ENCODE measurements at places on chromosomes 13 and 19.

GRCh38 chr19:3655402-3656072 is 28.9 kb upstream of the CACTIN start:
- no peak for DNase-seq

GRCh38 chr19:39397360-39398296 is 6.5 kb downstream of the MED29 start:
- DNase-seq, result peak; percentile 87

DNA sequence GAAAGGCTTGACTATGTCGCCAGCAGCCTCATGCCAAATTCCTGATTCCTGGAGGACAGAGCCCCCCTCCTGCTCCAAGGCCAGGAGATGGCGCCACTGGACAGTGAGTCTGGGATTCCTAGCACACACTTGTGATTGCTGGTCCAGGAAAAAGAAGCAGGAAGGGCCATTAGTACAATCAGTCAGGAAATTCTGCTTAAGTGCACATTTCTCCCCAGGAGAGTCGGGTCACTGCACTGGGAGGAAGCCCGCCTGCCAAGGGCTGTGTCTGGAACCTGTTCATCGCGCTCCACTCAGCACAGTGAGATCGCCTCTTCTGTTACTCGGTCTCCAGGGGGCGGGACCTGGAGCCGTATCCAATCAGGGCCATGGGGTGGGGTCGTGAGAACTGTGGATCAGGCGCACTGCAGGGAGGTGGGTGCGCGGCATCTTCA is 65.1 kb downstream of the ZNF823 start:
- DNase-seq, result no peak

GRCh38 chr13:39451301-39451700 is 151.7 kb downstream of the LHFPL6 start:
- DNase-seq, result no peak

DNA sequence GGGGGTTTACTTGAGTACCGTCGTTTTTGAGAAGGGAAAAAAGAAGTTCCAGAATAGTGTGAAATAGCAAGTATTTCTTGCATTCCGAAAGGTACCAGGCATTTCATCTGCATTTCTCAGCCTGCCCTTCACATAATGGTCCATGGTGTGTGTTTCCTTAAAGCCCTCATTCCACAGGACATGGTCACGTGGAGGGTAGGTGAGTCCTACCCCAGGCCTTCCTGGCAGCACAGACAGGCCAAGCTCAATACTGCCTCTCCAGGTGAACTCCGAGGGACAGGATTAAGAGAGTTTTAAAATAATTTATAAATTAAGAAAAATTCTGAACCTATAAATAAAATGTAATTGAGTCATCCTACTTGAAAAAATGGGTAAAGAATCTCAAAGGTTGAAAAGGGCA is 64.7 kb downstream of the TNFRSF19 start:
- no peak for DNase-seq

DNA sequence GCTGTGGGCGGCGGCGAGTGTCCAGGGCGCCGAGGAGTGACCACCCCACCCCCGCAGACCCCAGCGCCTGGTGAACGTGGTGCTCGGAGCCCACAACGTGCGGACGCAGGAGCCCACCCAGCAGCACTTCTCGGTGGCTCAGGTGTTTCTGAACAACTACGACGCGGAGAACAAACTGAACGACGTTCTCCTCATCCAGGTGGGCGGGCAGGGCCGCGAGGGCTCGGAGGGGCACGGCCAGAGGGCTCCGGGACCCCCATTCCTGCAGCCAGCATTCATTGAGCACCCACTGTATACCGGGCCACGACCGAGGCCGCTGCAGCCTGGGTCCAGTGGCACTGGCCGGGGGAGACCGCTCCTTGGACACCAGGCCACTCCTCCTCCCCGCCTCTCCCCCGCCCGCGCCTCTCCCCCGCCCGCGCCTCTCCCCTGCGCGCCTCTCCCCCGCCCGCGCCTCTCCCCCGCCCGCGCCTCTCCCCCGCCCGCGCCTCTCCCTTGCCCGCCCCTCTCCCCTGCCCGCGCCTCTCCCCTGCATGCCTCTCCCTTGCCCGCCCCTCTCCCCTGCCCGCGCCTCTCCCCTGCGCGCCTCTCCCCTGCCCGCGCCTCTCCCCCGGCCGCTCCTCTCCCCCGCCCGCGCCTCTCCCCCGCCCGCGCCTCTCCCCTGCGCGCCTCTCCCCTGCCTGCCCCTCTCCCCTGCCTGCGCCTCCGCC is 3.2 kb downstream of the PRTN3 start:
- DNase-seq, result no peak

GRCh38 chr19:33469171-33470039 is 52.2 kb downstream of the PEPD start:
- DNase-seq, result no peak

DNA sequence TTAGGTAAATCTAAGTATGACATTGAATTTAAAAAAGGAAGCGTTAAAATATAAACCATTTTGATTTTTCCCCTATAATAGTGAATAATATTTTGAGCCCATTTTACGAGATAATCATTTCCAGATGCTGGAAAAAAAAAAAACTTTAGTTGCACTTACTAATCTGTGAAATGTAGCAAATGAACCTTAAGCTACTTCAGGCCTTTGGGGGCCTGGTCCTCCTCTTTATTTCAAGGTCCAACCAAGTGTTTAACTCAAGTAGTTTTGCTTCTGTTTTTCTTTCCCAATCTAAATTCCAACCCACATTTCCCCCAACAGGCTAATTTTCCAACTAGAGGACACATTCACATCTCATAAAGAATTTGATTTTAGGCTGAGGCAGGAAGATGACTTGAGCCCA is 101.2 kb downstream of the TNFRSF19 start:
- DNase-seq, result no peak

GRCh38 chr13:73894995-73895571 is 239.1 kb downstream of the KLF12 start:
- DNase-seq, result no peak

- DNase-seq, result no peak
Observed at GRCh38 chr13:41588899-41589298, 131.5 kb downstream of the RGCC start.

GRCh38 chr19:50537769-50538230 is 24.1 kb upstream of the ASPDH start:
- DNase-seq, result no peak

DNA sequence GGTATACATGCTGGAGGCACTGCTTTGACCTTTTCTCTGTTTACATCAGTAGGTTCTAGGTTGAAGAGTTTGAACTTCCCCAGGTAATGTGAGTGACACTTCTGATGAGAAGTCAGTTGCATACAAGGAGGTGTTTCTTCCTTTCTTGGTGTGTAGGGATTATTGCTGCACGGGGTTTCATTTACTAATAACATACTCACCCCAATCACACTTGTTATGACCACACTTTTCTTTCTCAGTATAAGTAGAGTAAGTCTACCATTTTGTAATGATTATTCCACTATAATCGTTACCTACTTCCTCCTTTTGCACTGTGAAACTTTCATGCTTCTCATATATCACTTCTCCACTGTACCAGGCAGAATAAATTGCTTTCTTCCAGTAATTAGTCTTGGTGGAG is 138.0 kb downstream of the TNFSF13B start:
- no peak for DNase-seq

GRCh38 chr13:61135583-61135982 is 280.1 kb downstream of the PCDH20 start:
- DNase-seq, result no peak

DNA sequence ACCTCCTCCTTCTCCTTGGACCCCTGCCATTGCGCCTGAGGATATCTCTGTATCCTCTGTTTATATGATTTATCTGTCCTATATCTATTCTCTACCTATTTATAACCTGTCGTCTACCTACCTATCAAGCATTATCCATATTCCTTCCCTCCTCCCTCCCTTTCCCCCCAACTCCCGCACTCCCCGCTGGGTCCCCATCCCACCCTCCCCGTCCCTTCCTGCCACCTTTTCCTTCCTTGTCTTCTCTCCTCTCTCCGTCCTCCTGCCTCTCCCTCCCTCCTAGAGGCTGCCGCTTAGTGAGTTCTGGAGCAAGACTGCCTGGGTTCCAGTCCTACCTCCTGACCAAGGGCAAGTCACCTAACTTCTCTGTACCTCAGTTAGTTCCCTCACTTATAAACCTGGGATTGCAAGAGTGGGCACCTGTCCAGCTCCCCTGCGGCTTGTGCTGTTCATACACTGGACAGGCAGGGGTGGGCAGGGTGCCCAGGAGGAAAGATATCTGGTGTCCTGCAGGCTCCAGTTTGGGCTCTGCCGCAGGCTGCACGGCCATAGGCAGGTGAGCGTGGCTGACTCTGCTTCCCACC is 16.1 kb downstream of the TTYH1 start:
- DNase-seq, result no peak

GRCh38 chr13:100040196-100040595 is 48.7 kb upstream of the PCCA start:
- DNase-seq, result no peak

DNA sequence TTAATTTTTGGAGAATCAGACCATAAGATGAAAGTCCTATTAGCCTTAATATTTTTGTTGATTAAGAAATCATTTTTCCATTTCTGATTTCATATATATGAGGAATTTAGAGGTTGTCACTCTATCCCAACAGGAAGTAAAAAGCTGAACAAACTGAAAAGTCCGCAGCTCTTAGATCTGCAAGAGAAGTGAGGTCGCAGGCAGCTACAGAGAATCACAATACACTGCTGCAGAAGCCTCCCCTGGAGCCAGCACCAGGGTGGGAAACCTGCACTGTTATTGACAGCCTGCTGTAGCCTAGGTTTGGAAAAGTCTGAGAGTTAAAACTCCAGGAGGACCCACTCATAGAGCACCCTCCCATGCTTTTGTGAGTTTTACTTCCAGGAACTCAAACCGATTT is 29.9 kb downstream of the TNFRSF19 start:
- DNase-seq, result no peak

GRCh38 chr13:43572656-43573360 is 214.0 kb downstream of the ENOX1 start:
- DNase-seq, result no peak

GRCh38 chr13:26606631-26607030 is 49.1 kb downstream of the WASF3 start:
- no peak for DNase-seq

DNA sequence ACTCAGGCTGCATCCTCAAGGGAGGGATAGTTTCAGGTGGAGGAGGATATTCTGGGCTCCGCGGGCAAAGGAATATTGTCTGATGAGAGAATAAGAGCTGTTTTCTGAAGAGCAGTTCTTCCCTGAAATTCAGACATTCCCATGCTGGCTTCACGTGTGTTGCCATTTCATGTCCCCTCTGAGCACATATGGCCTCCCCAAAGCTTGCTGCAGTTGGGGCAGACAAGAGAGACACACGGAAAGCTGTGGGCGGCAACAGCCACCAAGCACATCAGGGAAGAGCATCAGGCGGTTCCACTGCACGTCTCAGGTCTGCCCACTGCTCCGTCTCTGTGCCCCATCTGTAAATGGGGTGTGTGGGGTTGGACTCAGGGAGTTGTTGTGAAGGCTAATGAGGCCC is 247.5 kb upstream of the TSHZ3 start:
- DNase-seq, result no peak

DNA sequence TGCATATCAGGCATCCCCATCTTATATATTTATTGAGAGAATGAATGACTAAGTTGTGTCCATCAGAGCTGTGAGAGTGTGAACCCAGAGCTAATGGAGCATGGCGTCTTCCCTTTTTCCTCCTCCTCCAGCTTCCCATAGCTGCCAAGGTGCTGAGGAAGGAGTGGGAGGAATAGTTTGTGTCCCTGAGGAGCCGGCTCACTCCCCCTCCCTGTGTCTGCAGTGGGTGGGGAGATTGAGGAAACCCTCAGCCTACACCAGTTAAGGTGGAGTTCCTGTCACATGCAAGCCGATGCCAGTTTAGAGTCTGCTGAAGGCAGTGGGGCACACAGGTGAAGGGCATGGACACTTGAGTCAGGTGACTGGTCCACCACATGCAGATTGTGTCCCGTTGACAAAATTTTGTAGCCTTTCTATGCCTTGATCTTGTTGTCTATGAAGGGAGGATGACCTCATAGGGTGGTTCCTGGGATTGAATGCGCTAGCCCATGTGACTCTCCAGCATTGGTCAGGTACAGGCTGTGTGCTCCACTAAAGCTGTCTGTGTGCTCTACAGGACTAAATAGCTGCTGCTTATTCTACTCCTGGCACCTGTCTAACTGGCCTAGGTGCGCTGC is 47.6 kb upstream of the GPI start:
- DNase-seq, result no peak

GRCh38 chr19:58042495-58043340 is 8.9 kb downstream of the ZSCAN1 start:
- no peak for DNase-seq

DNA sequence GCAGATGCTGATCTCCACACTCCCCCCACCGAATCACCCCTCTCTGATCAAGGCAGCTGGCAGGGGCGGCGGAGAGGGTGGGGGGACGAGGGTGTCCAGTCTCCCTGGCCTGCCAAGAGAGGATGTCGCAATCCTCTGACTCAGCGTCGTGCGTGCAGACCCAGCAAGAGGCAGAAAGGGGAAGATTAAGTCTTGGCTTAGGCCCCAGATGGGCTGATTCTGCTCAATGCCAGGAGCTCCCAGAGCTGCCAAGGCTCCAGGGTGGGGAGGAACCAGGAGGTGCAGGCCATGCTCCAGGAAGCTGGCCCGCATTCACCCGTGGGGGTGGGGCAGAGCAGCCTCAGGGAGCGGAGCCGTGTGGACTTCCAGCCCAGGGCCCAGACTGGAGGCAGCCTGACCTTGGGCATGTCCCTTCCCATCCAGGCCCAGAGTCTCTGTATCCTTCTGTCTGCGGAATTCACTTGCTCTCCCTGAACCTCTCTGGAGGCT is 6.6 kb upstream of the BCL3 start:
- DNase-seq, result no peak

- DNase-seq, result no peak
Observed at GRCh38 chr13:78609464-78610205, 6.3 kb upstream of the POU4F1 start.

GRCh38 chr13:26538363-26539317 is 18.8 kb upstream of the WASF3 start:
- no peak for DNase-seq

DNA sequence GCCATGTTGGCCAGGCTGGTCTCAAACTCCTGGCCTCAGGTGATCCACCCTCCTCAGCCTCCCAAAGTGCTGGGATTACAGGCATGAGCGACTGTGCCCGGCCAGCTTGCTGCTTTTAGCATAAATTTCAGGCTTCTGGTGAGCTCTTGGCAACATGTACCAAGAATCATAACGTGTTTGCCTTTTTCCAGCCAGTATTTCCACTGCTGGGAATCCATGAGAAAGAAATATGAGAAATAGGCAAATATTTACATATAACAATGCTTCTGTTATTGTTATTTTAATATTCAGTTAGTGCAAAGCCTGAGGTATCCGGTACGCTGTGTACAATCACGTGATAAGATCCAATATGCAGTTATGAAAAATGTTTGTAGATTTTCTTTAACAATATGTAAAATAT is 29.2 kb upstream of the CERS4 start:
- DNase-seq, result no peak

GRCh38 chr13:75309981-75310580 is 171.9 kb downstream of the TBC1D4 start:
- DNase-seq, result no peak

- peak; percentile 42 for DNase-seq
Observed at GRCh38 chr13:50125554-50126262, 110.5 kb downstream of the KCNRG start.

All from activated naive CD8-positive, alpha-beta T cell treated with anti-CD3 and anti-CD28 coated beads, Interleukin-2, amount 50 U/mL, for 16 hours (primary cell).